ENCODE measurements at places on chromosomes 2 and 18.
A peak's percentile ranks its signal among the peaks of the same experiment; 100 is the strongest.

- DNase-seq = no peak
Observed at GRCh38 chr18:2412281-2412680, 159.0 kb downstream of the METTL4 start.

GRCh38 chr2:18690342-18690741 lies 101.0 kb upstream of the NT5C1B start:
- DNase-seq = no peak

DNA sequence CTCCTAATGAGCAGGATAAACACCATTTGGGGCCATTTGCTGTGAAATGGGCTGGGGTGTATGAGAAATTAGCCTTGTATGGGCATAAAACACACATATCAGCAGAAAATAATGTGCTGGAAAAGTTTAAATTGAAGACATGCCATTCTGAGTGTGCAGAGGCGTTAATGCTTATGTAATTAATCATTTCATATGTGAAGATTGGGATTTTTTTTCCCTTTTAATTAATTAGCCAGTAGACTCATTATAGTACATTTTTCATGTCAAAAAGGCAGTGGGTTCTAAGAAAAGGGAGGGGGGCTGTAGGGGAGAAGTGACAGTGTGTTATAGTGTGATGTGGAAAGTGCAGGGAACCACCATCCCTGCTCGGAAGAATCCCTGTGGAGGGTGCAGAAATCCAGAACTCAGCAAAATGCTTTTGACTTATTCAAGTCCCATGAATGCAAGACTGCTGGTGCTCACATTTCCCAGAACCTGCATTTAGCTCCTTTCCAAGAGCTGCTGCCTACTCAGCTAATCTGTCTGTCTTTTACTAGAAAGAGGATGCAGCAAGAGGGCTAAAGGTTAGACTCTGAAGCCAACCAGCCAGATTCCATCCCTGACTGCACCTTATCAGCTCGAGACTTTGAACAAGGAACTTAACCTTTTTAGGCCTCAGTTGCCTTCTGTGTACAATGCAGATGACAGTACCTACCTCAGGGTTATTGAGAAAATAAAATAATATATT lies 11.6 kb upstream of the COX7A2L start:
- no peak for DNase-seq

DNA sequence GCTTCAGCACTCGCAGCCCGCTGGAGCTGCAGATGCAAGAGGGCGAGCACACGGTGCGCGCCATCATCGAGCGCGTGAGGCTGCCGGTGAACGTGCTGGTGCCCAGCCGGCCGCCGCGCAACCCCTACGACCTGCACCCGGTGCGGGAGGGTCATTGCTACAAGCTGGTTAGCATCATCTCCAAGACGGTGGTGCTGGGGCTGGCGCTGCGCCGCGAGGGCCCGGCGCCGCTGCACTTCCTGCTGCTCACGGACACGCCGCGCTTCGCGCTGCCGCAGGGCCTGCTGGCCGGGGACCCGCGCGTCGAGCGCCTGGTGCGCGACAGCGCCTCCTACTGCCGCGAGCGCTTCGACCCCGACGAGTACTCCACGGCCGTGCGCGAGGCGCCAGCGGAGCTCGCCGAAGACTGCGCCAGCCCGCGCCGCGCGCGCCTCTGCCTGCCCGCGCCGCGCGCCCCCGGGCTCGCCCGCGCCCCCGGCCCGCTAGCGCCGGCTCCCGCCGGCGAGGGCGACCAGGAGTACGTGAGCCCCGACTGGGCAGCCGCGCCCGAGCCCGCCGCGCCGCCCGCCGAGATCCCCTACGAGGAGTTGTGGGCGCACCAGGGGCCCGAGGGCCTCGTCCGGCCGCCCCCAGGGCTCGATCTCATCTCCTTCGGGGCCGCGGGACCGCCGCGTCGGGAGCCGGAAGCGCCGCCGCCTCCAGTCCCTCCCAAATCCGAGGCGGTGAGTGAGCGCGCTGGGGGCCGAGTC lies 11.8 kb downstream of the GAREM2 start:
- DNase-seq = no peak

DNA sequence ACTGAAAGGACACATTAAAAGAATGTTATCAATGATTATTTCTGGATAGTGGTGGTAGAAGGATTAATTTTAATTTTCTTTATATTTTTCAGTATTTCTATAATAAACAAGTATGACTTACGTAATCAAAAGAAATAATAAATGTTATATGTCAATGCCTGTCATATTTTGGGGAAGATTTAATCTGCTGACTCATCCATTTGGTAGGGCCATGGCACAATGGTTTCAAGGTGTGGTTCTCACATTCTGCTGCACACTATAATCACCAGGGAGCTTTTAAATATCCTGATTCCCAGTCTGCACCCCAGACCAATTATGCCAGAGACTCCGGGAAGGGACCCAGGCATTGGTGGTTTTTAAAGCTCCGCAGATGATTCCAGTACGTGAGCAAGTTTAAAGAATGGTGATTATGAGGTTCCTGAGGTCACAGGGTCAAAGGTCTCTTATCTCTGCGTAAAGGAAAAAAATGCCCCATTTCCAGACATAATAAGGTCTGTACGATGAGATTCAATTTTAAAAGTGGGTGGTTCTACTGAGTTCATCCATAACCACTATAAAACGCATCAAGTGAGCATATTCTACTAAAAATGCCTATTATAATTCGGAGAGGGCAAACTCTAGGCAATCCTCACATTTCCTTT lies 27.2 kb downstream of the WIPF1 start:
- DNase-seq = no peak

GRCh38 chr18:10895976-10896375 lies 253.4 kb downstream of the PIEZO2 start:
- DNase-seq = no peak

- DNase-seq = no peak
Observed at GRCh38 chr18:45935591-45936335, 31.4 kb downstream of the EPG5 start.

DNA sequence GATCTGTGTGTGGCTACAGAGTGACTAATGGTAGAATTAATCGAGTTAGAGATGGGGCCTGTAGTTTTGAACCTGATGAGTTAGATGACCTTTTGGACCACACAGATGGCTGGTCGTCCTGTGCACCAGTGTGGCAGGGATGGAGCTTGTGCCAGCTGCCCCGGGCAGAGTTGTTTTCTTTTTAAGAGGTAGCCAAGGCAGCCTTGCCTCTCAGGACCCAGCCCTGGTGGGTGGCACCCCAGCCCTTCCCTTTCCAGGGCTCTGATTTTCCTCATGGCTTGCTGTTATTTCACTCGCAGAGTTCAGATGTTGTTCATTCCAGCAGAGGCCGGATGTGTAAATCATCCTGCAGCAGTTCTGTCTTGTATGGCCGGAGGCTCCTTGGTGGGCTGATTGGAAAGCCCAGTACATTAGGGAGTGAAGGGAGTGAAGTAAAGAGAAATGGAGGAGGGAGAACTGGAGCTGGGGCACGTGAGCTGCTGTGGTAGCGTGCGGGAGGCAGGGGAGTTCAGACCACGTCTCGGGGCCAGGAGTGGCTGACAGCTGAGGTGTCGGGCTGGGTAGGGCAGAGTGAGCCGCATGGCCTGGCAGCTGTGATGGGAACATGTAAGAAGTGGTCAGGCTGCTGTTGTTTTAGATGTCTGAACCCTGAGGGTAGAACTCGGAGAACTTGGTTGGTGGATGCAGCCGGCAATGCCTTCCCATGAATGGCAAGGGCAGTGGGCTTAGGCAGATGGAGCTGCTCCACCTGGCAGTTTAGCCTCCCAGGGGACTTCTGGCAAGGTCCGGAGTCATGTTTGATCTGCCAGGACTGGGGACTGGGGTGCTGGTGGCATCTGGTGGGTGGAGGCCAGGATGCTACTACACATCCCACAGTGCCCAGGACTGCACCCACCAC lies 28.8 kb downstream of the ASAP2 start:
- no peak for DNase-seq

- no peak for DNase-seq
Observed at GRCh38 chr2:191797942-191798876, 48.7 kb downstream of the CAVIN2 start.

- no peak for DNase-seq
Observed at GRCh38 chr2:178005756-178006155, 66.8 kb downstream of the PDE11A start.

- DNase-seq = no peak
Observed at GRCh38 chr18:78868330-78869316, 111.0 kb upstream of the SALL3 start.

DNA sequence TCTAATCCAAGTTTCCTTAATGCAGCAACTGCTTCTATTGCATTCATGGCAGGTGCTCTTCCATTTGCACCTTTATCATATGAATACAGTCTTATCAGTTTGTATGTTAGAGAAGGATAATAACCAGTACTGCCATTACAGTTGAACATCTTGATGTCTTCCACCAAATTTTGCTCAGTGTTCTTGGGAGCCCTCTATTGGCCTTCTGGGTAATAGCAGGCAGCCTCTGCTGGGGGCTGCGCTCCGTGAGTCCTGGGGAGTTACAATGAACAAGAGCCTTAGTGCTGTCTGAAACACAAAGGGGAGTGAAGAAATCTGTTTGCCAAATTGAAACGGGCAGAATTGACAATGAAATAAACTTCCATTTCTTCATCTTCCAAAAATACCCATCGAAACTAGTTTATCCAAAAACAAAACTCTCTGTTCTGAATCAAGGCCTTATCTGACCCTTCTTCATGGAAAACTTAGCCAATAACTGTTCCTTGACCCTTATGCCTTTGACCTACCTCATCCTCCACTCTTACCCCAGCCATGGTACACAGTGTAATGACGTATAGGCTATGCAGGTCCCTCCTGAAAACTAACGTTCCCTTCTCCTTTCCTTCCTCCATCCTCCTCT lies 79.9 kb downstream of the ALK start:
- DNase-seq = no peak

DNA sequence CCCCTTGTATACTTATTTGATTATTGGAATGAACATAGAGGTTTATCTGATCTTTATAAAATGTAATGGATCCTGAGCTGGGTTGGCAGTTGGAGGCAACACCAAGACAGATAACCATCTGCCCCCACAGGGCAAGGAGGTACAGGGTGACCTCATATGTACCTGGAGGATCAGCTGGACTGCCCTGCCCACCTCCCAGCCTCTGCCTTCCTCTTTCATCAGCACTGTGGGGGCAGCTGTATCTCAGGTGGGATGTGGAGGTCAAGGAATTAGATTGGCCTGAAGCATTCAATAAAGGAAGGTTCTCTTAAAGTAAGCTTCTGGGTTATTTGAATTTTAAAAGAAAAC lies 92.6 kb downstream of the LYPD6 start:
- DNase-seq = no peak

DNA sequence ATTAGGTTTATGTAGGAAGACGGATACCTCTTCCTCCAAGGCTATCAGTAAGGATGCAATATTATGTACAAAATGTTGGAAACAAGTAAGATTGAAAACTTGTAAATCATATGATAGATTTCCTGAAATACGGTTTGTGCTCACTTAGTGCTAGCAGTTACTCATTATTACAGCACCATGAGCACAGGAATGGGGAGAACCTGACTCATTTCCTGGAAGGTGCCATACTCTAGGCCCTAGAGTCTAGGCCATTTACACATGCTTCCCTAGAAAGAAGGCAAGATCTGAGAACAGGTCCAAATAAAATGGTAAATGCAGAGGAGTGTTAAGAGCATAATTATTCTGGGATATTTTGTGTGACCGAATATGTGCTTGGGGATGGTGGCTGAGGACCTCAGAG lies 467.7 kb upstream of the CELF4 start:
- no peak for DNase-seq

GRCh38 chr2:112811841-112812306 lies 24.7 kb downstream of the IL1B start:
- DNase-seq = no peak

DNA sequence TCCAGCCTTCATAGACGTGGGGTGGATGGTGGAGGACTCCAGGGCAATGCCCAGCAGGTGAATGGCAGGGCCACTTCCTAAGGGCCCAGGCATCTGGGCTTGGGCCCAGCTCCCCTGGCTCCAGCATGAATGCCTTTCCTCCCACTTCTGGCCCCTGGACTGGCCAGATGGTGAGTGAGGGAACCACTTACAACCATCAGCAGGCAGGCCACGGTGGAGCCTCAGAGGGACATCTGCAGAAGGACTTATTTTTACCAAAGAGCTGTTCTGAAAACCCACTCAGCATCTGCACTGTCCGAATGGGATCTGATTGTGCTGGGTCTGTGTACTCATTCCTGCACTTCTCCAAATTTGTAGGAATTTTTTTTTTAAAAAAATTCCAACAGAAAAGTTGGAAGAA lies 69.6 kb downstream of the SNTG2 start:
- DNase-seq = no peak

GRCh38 chr2:168174756-168175155 lies 72.6 kb downstream of the STK39 start:
- DNase-seq = no peak

GRCh38 chr2:11691076-11691660 lies 21.2 kb upstream of the NTSR2 start:
- peak; percentile 31 for DNase-seq

DNA sequence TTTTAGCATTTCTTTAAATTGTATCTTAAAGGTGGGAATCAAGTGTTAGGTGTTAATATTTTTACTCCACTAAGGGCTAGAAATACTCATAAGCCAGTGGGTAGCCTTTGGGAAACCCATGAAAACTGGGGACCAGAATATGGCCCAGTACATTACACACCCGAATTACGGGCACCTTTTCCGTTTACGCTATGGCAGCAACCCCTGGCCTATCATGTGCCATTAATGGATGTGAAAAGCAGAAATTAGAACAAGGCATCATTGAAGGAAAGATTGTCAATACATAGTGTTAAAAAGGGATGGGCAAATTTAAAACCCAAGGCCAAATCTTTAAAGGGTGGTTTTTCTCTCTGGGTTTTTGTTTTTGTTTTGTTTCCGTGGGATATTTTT lies 781 bp downstream of the FARP2 start:
- DNase-seq = no peak

DNA sequence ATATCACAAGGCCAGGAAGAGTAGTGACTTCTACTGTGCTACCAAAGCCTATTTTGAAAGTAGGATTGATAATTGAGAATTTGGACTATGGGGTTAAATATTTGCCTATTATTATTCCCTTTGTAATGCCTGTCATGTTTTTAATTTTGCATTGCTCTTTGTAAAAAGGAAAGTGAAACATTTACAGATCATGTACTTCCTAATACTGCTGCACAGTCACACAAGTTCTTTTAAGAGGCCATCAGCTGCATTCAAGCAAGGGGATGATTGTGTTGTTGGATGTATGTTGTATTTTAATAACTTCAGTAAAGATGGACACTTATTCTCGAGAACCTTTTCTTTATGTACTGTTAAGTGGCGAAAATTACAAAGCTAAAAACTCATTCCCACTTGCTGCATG lies 70.1 kb downstream of the PLEKHA3 start:
- DNase-seq = no peak

GRCh38 chr2:18153741-18154140 lies 275.3 kb downstream of the KCNS3 start:
- DNase-seq = no peak
